ENCODE measurements at places on chromosomes 6 and 20. TPM values are rescaled to one million over a fixed set of nuclear protein-coding genes. Genes with fewer than 3 reads are reported as not detected.

DNA sequence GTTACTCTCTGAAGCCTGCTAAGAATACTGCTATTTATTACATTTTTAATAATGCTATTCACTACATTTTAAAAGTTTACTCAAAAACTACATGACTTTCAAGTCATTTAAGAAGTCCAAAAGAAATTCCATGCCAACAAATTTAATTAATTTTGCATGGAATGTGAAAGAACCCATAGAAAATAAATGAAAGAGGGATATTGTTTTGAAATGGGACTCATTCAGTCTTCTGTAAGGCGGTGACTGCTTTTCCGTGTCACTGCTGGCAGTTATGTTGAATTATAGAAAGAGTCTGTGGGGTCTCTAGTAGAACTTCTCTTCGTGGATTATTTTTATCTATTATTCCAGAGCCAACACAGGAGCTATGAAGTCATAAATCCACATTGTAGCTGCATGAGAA, 211.2 kb downstream of the LAMA2 start:
- DNase-seq, result no peak

GRCh38 chr20:39874049-39874893, 814.8 kb downstream of the MAFB start:
- peak; percentile 55 for DNase-seq

DNA sequence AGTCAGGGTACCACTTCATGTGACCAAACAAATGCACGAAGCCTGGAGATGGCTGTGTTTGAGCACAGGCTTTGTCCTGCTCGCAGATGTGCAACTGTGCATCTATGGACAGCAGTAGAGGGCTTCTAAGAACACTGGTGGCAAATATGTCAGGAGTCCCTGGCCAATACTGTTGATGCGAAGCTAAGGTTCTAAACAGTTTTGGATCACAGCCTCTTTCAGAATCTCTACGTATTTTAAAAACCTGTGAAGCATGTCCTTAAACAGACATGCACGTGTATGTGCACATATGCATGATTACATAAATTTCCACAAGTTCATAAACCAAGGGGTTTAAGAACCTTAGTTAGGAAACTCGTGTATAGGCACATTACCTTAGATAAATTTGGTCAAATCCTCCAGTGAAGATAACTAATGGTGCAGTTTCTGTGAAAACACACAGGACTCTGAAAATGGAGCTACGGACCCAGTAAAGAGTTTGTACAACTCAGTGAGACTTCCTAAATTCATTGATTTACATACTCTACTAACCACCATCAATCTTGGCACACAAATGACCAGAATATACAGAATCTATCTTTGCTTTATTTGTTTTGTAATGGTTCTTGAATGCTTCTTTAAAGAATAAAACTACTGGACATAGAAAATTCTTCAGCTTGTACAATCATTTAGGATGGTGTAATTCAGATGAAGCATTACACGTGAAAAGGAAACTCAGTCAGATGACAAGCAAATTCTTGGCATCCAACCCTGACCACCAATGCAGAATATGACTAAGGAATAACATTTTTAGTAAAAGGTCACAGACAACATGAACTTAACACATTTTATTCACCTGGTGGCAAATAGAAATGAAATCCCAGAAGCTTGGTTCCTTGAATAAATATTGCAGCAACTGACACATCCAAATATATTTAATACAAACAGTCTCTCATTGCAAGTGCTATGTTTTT, 27.4 kb downstream of the KCNQ5 start:
- DNase-seq, result no peak

GRCh38 chr6:67541586-67541985, 1093.5 kb upstream of the ADGRB3 start:
- no peak for DNase-seq

DNA sequence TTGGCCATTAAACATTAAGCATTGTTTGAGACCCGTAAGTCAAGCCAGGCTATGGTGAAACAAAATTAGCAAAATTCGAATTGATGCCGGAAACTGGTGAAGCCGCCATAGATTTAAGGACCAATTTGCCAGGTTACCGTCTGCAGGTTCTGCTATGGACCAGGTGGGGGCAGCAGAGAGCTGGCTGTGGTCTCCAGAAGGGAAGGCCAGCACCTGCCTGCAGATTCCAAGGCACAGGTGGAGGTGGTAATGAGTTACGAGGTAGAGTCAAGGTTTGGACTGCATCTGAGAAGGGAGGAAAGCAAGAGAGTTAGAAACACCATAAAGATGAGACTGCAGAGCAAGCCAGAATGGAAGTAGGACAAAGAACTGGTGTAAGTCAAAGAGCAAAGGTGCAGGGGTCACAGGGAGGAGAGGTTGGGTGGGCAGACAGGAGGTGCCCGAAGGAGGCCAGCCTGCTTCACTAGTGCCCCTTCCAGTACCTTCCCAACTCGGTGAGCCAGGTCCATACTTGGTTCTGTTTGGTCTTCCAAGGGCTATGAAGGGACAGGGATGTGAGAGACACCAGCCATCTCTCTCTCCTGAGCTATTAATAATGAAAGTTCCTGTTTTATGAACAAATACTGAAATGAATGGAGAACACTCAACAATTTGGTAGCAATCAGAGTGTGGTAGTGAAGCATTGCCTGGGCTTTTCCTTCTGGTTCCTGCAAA, 131.6 kb upstream of the ESR1 start:
- DNase-seq, result no peak

DNA sequence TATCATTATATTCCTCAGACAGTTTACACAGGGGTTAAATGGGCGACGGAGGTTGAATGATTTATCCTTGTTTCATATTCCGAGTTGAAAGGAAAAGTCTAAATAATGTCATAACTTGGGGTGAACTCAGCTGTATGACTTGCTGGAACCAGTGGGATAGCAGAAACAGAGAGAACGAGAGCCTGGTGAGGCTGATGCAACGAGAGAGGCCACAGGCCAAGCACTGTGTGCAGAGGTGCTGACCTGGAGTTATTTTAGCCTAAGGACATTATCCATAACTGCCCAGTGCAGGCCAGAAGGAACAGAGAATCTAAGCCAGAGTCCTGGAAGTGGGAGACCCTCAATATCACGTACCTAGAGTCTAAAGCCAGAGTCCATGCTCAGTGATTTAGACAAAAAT, 394.9 kb downstream of the MAFB start:
- DNase-seq, result no peak

DNA sequence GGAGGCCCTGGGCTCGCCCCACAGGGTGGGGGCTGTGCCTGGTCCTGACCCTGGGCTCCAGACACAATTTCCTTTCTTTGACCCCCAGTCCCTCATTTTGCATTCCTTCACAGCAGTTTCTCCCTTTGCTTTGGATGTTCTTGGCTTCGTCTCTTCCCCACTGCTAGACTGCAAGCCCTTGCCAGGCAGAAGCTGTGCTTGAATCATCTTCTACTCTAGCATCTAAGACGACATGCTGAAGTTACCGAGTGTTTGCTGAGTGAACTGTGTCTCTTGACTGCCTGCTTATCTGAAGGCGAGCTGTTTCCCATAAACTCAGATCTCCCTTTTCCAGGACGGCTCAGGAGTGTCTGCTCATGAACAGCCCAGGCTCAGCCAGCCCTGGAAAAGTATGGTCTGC, 14.3 kb upstream of the SYNDIG1 start:
- DNase-seq, result no peak

DNA sequence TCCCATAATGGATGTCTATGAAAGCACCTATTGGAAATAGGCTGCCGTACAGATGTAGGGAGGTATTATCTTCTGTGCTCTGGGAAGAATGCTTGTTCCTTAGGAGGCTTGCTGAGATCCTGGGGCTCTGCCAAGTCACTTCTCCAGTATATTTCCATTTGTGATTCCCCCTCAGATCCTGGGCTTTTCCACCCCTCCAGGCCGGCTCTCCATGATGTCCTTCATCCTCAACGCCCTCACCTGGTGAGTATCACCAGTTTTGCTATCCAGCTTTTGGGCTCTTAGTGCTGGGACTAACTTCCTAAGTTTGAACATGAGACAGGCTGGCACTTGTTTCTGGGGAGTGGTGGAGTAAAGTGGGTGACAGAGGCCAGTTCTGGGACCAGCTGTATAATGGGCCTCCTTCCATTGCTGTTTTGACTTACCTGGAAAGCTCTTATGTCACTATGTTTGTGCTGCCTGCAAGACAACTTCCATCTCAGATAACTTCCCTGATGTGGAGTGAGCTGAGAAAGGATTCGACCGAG, 2.6 kb downstream of the SYS1 start:
- no peak for DNase-seq

- no peak for DNase-seq
Observed at GRCh38 chr6:127880429-127880828, 20.4 kb downstream of the THEMIS start.

DNA sequence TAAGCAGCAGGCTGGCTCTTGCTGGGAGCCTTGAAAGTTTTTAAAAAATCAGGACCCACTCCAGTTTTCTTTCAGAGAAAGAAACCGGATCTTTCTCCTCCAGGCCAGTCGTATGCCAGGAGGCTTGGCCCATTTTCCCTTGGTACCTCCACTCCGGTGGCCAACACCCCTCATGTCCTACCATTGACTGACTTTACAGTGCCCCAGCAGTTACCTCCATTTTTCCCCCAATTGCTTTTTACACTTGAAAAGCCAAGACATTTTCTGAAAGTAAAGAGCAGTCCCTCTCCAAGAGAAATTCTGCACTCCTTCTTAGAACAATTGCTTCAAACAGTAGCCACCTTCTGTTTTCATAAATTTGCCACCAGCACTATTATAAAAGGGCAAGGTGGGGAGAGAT, 47.7 kb upstream of the SNX9 start:
- no peak for DNase-seq

DNA sequence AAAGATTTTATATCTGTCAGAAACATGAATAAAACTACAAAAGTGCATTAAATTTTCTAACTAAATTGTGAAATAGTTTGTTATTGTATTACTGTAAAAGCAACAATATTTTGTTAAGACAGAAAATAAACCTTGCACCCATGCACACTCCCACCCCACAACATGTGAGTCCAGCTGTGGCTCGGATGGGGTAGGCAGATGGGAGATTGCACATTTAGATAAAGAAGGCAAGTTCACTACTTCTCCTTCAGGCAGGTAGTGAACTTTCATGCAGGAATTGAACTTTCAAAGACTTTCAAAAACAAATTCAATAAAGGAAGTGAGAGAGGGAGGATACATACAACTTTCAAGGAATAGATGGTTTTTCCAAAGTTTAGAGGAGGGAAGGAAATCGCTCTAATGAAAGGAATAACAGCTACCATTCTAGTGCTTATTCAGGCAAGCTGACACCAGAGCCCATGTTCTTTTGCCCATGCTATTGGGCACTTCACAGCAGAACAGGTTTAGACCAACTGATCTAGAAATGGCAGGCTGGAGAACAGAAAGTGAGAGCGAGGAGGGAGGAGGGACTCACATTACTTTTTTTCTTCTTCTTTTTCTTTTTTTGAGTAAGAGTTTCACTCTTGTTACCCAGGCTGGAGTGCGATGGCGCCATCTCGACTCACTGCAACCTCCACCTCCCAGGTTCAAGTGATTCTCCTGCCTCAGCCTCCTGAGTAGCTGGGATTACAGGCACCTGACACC, 28.5 kb downstream of the SF3B5 start:
- no peak for DNase-seq

HAO1 gene
- polyA plus RNA-seq, result not detected

DEFB110 gene
- polyA plus RNA-seq, result not detected

XKR7 gene
- 0.12 TPM for polyA plus RNA-seq

FAM229B gene
- 35.8 TPM for polyA plus RNA-seq

HSF2 gene
- 38.4 TPM for polyA plus RNA-seq

All from right lung (tissue), 10 donors.